ENCODE measurements at places on chromosomes 1 and 21.
A peak's percentile ranks its signal among the peaks of the same experiment; 100 is the strongest.

DNA sequence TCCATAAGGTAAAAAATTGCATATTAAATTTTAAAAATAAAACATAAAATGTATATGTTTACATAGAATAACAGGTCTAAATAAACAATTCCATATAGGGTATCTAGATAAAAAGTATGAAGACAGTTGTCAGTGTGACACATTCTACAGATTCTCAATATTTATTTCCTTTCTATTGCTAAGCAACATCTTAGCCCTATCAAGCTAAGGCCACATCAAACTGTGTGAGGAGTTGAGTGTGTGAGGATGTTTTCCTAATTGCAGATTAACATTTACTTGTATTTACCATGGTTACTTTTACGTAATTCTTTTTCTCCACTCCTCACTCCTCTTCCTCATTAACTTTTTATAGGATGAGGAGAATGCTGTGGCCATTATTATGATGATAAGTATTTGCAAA, 41.9 kb upstream of the MCOLN3 start:
- DNase-seq: no peak

DNA sequence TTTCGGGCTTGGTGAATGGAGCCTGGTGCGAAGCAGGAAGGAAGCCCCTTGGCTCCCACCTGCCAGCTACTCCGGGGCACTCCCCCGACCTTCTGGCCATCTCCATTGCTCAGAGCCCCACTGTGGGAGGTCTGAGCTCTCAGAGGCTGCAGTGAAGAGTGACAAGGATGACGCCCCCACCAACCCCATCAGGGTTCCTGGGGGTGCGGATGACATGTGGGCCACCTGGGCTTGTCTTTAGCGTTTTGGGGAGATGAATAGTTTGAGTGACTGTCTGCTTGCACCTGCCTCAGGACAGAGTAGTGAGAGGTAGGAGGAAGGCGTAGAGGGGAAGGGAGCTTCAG, 43.2 kb upstream of the LBR start:
- DNase-seq: no peak

- no peak for DNase-seq
Measured at GRCh38 chr1:158153746-158154444, 26.8 kb upstream of the CD1D start.

- peak; percentile 29 for DNase-seq
Measured at GRCh38 chr1:155179112-155180031, 5.7 kb downstream of the TRIM46 start.

DNA sequence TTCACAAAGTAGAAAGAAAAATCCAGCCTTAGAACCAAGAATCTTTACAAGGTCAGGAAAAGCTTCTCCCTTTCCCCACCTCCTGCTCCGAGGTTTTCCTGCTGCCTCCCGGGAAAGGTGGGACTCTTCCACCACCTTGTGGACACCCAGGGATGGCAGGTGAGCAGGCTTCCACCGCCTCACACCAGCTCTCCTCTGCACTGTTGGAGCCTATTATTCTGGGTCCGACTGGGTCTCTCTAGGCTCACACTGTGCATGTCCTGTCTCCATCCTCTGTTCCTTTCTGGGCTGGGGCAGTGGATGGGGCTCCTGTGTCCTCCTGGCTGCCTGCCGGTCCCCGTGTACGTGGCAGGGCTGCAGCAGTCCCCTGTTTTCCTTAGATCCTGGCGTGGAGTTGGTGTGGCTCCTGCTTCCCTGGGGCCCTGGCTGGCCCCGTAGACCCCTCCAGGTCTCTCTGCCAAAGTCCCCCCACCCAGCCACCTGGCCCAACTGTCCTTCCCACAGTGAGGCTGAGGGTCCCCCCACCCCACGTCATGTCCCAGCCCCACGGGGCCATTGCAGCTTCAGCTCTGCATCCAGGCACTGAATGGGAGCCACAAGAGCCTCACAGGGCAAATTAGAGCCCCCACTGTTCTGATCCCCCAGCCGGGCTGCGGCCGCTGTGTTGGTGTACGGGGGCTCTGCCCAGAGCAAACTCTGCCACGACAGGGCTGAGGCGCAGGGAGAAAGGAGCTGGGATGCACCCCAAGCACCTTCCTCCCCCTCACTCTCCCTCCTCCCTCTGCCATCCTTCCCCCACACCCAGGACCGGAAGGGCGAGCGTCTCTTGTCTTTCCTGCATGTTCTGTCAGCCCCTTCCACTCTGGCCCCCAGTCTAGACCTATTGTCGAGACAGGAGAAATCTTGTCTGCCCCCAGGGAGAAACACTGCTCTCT, 3.3 kb upstream of the SLC45A1 start:
- no peak for DNase-seq

- peak; percentile 37 for DNase-seq
Measured at GRCh38 chr1:151968058-151968457, 25.6 kb downstream of the S100A10 start.

DNA sequence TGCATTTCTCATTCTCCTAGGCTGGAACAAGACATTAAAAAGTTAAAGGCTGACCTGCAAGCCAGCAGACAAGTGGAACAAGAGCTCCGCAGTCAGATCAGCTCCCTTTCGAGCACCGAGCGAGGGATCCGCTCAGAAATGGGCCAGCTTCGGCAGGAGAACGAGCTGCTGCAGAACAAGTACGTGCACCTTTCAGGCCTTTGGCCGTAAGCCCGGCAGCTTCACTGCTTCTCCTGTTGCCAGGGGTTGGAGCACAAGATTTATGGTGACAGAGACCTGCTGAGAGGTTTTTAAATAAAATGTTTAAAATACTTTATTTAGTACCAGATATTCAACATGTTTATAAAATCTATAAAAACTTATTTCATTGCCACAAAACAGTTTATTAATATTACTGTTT, 53.4 kb downstream of the MACO1 start:
- DNase-seq: no peak

GRCh38 chr1:1160281-1160930, 13.3 kb upstream of the TTLL10 start:
- no peak for DNase-seq

DNA sequence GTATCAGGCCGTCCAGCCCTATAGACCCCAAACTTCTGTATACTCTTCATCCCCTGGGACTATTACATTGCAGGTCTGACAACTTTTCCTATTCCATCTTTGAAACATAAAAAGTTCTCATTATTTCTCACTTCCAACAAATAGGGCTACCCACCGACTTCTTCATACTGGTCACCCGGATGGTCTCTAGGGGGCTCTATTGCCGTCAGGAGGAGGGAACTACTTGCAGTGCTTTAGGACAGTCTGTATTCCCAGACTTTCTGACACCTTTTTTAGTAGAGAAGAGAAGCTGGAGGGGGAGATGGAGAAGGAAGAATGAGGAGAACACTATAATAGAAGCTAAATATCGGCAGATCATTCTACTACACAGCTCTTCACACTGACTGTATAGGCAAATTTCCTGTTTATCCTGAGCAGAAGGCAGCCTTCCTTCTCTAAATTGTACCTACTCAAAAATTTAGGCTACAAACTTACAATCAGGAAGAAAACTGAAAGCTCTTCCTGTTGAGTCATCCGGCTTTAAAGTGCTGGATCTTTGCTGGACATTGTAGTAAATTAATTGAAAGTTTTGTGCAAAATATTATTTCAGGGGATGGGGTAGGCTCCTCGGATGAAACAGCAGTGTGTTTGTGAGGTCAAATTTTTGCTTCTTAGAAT, 54.6 kb downstream of the CDC7 start:
- no peak for DNase-seq

- no peak for DNase-seq
Measured at GRCh38 chr1:1625404-1625775, 6.6 kb upstream of the MMP23B start.

GRCh38 chr1:151728151-151729054, 7.1 kb downstream of the RIIAD1 start:
- no peak for DNase-seq

DNA sequence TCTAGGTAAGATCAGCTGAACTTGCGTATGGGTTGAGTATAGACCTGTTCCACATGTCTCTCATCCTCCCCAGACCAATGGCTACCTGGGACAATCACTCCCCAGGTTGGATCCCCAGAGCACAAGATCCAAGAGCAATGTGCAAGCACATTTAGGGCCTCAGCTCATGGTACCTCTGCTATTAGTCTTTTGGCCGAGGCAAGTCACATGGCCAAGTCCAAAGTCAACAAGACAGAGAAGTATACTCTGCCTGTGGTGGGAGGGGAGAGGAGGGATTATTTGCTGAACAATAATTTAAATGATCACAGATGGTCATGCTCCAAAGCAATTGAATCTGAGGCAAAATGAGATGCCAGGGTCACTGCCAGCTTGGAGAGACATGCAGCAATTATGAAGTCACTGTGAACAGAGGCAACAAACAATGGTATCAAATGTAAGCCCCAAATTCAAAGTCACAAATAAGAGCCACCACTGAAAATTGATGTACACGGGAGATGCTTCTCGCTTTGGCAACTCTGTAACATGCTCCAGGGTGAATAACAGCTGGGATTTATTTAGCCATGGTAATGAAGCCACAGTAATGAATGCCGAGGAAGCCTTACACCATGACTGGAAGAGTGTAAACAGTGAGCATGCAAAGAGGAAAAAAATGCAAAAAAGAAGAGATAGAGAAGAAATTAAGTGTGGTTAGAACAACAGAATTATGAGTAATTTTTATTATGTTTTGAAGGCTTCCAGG, 149.1 kb downstream of the ZNF281 start:
- no peak for DNase-seq

DNA sequence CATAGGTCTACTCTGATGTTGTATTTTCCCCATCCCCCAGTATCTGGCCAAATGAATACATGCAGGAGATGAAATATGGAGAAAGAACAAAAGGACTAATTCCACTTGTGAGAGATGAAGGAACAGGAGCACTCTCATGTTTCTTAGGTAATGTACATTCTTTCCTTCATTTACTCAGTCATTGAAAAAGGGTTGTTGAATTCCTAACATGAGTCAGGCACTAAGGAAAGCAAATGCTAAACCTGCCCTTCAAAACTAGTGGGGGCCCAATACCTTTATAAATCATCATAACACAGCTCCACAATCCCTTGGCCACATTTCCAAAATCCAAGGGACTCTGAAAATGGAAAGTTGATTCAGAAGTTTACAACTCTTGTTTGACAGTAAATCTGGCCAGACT, 94.3 kb downstream of the DIRAS3 start:
- DNase-seq: no peak

DNA sequence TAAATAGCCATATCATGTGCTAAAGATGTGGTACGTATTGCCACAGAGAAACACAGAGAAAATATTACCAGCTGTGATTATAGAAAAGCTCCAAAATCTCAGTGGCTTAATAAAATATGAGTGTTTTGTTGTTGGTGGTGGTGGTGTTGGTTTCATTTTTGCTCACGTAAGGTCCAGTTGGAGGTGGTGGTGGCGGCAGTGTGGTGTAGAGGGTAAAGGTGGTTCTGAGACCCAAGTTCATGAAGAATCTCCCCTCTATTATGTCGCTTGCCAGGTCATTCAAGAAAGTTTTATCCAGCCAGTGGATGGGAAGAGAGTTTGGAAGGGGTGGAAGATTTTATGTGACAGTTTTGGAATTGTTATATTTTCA, 217.6 kb upstream of the SAMSN1 start:
- no peak for DNase-seq

GRCh38 chr1:6447016-6447817, 18.8 kb downstream of the TNFRSF25 start:
- no peak for DNase-seq

- DNase-seq: no peak
Measured at GRCh38 chr1:54252371-54252936, 52.5 kb downstream of the MRPL37 start.

- DNase-seq: peak; percentile 84
Measured at GRCh38 chr1:225911191-225912130, 12.6 kb downstream of the PYCR2 start.

DNA sequence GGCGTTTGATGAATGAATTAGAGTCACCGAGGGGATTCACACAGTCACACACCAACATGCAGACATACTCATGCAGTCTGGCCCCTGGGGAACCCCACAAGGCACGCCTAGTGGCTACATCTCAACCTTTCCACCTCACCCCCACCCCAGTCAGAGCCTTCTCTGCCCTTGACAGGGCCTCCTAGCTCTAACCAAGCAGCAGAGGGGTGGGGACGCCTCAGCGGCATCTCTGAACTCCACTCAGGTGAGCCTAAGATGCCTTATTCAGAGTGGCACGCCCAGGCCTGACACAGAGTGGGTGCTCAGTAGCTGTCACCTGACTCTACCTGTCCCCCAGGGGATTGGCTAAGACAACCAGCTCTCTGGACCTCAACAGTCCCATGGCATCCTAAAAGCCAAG, 3.7 kb upstream of the SDC3 start:
- DNase-seq: no peak

- no peak for DNase-seq
Measured at GRCh38 chr1:64051796-64052195, 151.6 kb upstream of the UBE2U start.

DNA sequence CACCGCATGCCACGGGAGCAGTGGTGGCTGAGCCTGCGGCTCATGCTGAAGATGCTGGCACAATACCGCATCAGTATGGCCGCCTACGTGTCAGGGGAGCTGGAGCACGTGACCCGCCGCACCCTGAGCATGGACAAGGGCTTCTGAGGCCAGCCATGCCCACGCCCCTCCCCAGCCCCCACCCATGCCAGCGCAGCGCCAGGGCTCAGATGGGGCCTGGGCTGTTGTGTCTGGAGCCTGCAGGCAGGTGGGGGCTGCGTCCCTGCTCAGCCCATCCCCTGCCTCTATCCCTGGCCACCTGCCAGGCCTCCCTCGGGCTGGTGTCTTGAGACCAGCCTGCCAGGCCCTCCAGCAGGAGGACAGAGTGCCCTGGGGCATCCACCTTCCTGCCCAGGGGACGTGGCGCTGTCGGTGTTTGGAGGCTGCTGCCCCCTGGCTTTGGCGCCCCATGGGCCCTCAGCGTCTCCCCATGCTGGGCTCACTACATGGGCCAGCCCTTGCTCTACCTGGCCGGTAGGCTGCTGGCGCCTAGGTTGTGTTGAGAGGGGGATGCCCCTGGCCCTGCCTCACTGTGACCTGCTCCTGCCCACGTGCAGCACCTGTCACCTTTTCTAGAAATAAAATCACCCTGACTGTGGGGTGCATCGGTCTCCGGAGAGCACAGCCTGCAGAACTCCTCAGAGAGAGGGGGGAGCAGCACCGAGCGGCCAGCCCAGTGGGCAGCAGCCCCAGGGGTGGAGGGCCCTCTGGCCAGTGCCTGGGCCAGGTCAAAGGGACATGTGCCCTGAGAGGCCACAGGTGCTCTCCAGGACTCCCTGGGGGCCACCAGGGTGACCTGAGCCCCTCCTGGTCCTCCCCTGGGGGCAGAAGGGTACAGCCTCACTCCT, 12.2 kb downstream of the CFAP410 start:
- DNase-seq: no peak

Measured in activated CD4-positive, CD25-positive, alpha-beta regulatory T cell treated with anti-CD3 and anti-CD28 coated beads, Interleukin-2, amount 50 U/mL, for 72 hours (primary cell).